ENCODE measurements at places on chromosomes 16 and 17.

DNA sequence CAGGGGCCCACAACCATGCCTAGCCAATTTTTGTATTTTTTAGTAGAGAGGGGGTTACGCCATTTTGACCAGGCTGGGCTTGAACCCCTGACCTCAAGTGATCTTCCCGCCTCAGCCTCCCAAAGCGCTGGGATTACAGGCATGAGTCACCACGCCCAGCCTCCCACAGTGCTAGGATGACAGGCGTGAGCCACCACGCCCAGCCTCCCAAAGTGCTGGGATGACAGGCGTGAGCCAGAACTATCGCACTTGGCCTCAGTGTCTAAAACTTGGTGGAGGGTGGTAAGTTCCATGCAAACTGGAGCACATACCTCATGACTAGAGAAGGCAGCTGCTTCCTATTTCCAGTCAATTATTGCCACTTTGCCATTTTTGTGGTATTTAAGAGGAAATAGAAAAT, 7.1 kb downstream of the HSD17B2 start:
- DNase-seq, result no peak

GRCh38 chr16:31441956-31442355, 633 bp downstream of the ZNF843 start:
- no peak for DNase-seq

DNA sequence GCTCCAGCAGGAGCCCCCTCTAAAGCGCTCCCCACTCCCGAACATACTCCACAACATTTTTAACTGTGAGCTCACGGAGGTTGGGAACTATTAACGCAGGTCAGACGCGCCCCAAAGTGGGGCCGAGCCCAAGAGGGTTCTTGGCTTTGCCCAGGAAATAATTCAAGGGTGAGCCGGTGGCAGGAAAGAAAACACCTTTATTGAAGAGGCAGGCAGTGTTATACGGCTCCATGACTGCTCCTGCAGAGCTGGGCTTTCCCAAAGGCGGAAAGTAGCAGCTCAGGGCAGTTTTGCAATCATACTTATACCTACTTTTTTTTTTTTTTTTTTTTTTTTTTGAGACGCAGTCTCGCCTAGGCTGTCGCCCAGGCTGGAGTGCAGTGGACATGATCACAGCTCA, 6.2 kb downstream of the ADCY9 start:
- DNase-seq, result no peak

DNA sequence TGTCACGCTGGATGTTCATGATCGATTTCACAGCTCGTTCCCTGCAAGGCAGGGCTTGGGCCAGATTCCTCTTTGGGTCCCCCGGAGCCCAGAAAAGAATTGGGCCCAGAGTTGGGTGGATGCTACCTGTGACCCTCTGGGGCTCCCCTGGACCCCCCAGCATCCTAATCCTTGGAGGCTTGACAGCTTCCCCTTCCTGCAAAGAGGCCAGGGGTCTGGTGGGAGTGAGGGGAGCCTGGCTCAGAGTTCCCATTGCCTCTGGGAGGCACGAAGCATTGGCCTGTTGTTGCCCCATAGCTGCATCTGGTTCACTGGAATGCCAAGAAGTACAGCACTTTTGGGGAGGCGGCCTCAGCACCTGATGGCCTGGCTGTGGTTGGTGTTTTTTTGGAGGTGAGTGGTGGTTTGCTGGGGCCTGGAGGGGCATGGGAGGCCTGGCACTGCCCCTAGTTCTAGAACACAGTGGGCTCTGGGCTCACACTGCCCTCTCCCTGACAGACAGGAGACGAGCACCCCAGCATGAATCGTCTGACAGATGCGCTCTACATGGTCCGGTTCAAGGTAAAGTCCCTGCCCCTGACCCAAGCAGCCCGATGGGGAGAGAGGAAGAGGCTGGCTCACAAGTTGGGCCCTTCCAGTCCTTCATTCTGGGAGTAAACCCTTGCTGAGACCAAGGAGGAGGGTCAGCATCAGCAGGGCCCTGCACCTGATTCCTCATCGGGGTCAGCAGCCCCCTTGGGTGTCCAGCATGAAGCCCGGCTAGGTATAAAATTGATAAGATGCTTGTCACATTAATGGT, 7.2 kb downstream of the CA7 start:
- no peak for DNase-seq

DNA sequence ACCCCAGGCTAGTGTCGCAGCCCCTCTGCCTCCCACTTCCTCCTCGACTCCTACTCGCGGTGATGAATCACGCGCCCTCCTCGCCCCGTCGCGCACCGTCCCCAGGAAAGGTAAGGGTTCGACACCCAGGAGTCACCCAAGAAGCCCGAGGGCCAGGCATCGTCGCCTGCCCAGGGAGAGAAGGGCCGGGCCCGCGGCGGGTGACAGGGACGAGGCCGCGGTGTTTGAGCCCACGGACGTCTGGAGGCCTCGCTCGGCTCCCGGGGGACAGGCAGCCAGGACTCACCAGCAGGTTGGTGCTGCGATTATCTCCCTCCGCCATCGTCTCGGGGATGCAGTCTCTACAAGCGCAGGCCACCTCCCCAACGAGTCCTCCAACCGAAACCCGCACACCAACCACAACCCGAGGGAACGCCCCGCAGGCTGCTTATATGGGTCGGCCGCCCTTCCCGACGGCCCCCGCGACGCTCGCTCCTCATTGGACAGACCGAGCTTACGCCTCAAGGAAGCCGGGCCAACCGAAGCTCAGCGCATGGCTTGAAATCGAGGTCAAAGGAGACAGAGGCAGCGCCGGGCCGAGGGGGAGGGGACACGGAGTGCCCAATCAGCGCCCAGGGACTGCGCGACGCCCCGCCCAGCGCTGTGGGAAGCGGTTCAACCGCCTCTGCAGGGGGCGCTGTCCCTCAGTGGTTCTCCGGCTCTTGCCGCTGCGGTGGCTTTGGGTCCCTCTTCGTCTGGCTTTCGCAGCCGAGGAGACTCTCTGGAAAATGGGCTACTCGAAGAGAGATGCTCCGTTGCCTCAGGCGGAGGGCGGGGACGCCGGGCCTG, at the start of gene ARL6IP1:
ARL6IP1 (minus strand) TSS at position 405 of the 828 bp plus-strand sequence; CDS start at position 322, 83 bp downstream.
- peak; percentile 100 for DNase-seq

DNA sequence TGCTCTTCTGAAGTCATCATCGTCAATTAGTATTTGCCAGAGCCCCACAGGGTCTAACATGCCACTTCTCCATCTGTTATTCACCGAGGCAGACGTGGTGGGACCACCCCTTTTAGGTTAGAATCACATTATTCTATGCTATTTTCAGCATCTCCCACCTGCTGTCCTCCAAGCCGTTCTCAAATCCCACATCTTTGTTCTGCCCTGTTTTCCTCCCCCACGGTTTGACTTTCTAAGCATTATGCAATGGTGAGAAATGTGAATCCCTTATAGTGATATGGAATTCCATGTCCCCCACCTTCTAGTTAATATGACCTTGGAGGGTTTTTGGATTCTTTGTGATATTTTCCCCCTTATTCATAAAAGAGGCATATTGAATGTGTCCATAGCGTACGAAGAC, 634.1 kb upstream of the RBFOX1 start:
- no peak for DNase-seq

- no peak for DNase-seq
Measured at GRCh38 chr16:27799896-27800295, 250.0 kb downstream of the KATNIP start.
